ENCODE measurements at places on chromosomes 2 and 18.

- no peak for DNase-seq
Observed at GRCh38 chr2:20604951-20605381, 45.9 kb downstream of the HS1BP3 start.

DNA sequence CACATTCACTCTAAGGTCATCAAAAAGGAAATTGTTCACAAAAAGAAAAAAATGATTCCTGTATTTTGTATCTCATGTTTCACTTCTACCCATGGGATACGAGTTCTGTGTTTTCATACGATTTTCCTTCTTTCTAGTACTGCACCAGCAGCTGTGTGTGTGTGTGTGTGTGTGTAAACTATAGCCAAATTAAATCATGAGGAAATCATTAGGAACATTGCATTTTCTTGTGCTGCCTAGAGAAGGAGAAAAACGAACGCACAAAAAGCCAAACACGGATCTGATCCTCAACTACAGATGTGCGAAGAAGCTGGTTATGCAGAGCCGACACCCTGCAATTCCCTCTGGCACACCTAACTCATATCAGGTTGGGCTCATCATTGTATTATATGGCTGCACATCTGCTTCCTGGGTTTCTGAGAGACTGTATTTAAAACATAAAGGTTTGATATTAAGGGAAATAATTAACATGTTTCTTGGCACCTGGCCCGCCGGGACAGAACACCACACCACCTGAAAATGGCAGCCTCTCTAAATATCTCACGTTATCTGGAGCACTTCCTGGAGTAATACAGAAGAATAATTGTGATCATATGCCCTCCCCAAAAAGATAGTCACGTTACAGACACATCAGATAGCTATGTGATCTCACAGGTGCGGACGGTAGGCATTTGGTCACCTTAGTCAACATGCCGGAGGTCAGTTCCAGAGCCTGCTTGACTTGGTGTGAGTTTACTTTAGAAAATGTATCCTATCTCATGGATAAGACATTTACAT lies 586.3 kb upstream of the SALL3 start:
- DNase-seq = no peak

- DNase-seq = no peak
Observed at GRCh38 chr2:218605432-218605831, 2.3 kb upstream of the PLCD4 start.

- no peak for DNase-seq
Observed at GRCh38 chr2:108220942-108221541, 18.7 kb upstream of the SULT1C3 start.

DNA sequence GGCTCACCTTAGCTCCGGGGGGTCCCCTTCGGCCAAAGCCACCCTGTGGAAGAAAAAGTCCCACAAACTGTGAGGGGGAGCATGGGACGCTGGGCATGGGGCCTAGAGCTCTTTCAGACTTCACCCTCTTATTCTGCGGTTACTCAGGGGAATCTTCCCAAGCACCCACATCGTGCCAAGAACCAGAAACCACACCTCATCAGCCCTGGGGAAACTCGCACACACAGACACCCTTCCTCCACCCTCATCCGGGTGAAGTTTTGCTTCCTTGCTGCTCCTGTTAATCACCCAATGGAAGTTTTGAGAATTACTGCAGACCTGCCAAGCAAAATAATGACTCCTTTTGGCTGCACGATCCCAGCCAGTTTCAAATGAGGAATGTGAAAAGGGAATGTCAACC lies 59.1 kb downstream of the COL6A3 start:
- no peak for DNase-seq

DNA sequence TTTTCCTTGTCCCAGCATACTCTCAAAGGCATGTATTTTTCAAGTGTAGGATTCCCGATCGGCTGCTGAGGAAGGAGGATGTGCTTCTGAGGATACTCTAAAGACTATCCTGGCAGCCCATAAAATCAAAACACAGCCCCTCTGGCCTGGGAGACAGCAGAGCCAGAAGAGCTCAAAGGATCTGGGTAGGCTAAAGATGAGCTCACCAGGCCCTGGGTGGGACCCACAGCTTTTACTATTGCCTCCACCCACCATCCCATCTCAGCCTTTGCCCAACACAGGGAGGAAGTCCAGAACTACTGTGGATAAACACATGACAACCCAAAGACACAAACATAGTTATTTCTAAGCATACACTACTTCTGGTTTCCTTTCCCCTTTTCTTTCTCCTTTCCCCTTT lies 79.1 kb upstream of the ZFP36L2 start:
- no peak for DNase-seq

DNA sequence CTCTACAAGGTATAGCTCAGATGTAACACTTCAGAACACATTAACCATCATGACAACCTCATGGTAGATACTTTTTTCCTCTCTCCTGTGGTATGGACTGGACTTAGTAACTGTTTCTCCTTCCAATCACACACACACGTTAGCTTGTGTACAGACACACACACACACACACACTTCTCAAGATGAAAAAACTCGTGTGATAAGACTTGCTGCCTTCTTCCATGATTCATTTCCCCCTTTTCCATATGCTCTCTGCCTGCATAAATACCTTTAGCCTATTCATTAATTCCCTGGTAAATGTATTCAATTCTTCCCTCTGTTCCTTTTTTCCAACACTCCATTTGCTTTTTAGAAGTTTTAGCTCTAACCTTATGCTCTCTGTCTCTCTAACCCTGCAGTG lies 118.9 kb upstream of the TANK start:
- DNase-seq = no peak

- no peak for DNase-seq
Observed at GRCh38 chr2:36480636-36481035, 117.3 kb downstream of the FEZ2 start.

- no peak for DNase-seq
Observed at GRCh38 chr2:238155051-238155760, 3.6 kb upstream of the ERFE start.

- no peak for DNase-seq
Observed at GRCh38 chr2:11554399-11554716, 20.5 kb downstream of the GREB1 start.

DNA sequence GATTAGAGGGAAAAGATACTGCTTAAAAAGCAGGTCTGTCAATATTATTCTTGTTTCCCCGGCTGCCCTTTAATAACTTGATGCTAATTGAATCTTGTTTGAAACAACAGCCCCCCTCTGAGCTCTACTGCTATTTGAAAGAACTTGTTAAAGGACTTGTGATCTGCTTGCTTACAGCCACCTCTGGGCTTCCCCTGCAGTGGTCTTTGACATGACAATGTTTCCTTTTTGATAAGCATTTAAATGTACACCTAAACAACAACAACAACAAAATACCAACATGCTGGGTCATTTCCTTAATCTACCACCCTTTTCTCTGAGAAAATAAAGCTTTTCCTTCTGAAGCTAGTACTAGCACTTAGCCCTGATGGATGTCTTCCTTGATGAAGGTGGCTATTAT lies 3.9 kb downstream of the HOXD1 start:
- no peak for DNase-seq

- DNase-seq = no peak
Observed at GRCh38 chr2:218095853-218096252, 26.8 kb downstream of the RUFY4 start.

All from stimulated activated CD8-positive, alpha-beta memory T cell treated with anti-CD3 and anti-CD28 coated beads, Interleukin-2, amount 100 ng/mL, for 1 hour (primary cell).